T-helper 17 cell (primary cell): ENCODE measurements at places on chromosomes 4 and X.

- DNase-seq, result no peak
These were observed 254.2 kb upstream of the NWD2 start for GRCh38 chr4:36990128-36990872.

- DNase-seq, result no peak
These were observed 20.4 kb upstream of the TBC1D14 start for GRCh38 chr4:6889101-6889735.

- DNase-seq, result no peak
These were observed 223.6 kb downstream of the RBMX2 start for GRCh38 chrX:130625386-130625785.

DNA sequence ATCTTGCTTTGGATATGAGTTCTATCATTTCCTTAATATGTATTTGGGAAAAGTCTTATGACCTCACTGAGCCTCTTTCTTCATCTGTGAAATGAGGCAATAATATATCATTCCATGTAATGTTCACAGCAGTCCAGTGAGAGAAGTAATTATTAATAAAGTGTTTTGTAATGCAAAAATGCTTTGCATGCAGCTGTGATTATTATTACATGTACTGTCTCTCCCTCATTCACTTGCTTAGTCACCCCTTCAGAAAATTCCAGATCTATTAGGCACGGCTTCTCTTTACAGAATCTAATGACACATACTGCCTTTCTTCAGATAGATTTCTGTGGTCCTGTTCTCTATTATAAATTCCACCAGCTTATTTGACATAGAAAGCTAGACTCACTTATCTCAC, 53.5 kb upstream of the FGF13 start:
- no peak for DNase-seq

DNA sequence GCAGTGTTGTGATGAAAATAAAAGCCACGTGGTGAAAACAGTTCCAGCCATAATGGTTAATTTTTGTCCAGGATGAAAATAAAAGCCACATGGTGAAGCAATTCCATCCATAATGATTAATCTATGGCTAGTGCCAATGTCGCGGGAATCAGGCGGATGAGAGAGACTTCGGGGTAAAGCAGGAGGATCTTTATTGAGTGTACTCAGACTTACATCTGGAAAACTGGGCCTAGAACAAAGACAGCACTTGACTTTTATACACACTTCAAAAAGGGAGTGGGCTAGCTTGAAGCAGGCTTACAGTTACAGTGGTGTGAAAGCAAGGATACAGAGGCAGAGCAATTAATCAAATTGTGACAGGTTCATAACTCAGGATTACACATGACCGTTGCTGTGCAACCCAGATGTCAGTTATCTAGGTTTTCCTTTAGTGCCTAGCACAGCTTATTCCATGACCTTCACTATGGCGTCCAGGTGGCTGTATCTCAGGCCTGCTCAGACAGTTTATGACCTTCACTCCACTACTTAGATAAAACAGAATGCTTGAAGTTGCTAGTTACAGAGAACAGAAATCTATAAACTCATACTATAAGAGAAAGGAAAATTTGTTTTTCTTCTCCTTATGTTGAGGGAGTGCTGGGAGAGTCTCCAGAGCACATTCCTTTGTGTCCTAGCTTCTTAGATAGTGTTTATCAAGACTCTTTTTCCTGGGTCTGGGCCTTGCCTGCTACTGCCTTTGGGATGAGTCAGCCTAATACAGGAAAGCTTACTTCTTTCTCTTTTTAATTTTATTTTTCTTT, 5.9 kb upstream of the PLA2G12A start:
- no peak for DNase-seq

GRCh38 chr4:92477298-92477697, 173.5 kb downstream of the GRID2 start:
- DNase-seq, result no peak

DNA sequence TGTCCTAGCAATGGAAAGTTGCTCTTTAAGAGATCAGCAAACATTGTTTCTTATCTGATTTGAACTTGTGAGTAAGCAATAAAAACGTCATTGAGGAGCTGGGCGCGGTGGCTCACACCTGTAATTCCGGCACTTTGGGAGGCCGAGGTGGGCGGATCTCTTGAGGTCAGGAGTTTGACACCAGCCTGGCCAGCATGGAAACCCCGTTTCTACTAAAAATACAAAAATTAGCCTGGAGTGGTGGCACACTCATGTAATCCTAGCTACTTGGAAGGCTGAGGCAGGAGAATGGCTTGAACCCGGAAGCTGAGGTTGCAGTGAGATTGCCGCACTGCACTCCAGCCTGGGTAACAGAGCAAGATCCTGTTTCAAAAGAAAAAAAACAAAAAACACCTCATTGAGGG, 11.2 kb upstream of the PLAC8 start:
- no peak for DNase-seq

GRCh38 chr4:794900-795725, 30.8 kb downstream of the CPLX1 start:
- DNase-seq, result no peak

DNA sequence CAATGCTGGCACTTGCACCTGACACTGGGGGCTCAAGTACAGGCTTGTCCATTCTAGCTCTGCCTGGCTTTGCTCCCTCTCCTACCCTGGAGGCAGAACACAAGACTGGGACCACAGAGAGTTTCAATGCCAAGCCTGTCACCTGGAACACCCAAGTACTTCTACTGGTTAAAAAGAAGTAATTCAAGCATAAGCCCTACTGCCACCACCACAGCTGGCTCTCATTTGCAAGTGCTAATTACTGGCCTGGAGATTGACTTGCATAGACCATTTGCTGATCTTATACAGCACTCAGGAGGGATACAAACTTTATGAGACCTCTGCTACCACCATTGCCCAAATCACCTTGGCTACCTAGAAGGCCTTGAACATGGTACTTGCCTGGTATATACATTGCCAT, 1550.9 kb downstream of the C4orf33 start:
- no peak for DNase-seq

DNA sequence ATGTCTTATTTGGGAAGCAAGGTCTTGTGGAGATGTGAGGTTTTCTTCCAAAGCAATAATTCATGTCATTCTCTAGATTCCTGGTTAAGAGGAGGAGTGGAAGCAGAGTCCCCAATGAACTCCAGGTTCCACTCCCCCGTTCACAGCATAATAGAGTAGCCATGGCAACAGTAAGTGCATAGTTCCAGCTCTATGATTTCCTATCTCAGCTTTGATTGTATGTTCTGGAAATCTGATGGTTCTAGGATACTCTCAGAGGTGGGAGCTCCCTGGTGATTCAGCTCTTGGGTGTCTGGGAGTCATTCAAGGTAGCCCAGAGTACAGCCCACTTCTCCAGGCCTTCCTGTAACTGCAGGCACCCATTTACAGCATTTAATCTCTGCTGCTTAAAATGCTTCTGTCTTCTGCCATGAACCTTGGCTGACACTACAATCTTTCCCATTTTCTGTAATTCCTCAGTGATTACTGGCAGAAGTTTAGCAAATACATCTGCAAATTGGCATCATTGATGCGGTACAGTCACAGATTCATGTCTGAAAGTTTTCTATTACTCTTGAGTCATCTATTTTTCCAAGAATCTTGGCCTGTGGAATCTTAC, 242.0 kb downstream of the MAPK10 start:
- no peak for DNase-seq

- no peak for DNase-seq
These were observed 354.0 kb upstream of the BOD1L1 start for GRCh38 chr4:13981499-13981898.

DNA sequence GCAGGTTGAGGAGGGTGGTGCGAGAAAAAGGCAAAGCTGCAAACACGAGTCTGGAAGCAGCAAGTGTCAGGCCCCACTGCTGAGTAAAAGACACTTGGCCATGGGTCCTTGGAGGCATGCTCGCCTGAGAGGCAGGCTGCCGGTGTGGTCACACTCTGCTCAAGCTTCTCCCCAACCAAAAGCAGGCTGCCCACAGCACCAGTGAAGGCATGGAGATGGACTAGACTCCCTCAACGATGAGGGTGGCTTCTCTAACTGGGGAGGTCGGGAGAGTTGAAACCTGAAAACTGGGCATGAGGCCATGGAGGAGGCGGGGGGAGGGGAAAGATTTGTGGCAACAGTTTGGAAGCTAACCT, 86.5 kb downstream of the ATG4A start:
- no peak for DNase-seq

GRCh38 chr4:99818661-99819060, 2.0 kb downstream of the DAPP1 start:
- no peak for DNase-seq

DNA sequence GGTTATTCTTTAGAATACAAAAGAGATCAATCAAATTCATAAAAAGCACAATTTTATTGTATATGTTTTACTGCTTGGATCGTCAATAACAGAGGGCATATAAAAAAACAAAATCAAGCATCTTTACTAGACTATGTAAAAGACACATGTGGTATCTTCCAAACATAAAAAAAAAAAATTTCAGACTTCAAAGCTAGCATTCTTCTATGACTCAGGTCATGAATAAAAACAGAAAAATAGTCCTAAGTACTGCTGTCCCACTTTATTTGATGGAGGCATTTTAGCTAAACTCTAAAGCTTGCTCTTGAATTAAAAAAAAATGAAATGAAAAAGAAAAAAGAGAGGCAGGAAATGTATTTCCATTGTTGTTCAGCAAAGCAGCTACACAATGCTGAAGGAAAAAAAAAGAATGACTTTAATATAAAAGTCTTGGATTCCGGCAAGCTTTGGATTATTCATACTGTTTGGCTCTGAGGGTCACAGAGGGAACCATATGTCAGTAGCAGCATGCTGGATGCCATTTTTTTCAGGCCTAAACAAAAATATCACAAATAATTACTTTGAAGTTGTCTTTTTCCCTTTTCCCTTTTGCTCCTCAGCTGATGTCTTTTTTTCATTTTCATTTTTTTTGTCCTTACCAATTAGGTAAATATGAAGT, 249.1 kb upstream of the DIAPH2 start:
- DNase-seq, result no peak

- DNase-seq, result no peak
These were observed 3.4 kb upstream of the MAML3 start for GRCh38 chr4:140157341-140157740.

DNA sequence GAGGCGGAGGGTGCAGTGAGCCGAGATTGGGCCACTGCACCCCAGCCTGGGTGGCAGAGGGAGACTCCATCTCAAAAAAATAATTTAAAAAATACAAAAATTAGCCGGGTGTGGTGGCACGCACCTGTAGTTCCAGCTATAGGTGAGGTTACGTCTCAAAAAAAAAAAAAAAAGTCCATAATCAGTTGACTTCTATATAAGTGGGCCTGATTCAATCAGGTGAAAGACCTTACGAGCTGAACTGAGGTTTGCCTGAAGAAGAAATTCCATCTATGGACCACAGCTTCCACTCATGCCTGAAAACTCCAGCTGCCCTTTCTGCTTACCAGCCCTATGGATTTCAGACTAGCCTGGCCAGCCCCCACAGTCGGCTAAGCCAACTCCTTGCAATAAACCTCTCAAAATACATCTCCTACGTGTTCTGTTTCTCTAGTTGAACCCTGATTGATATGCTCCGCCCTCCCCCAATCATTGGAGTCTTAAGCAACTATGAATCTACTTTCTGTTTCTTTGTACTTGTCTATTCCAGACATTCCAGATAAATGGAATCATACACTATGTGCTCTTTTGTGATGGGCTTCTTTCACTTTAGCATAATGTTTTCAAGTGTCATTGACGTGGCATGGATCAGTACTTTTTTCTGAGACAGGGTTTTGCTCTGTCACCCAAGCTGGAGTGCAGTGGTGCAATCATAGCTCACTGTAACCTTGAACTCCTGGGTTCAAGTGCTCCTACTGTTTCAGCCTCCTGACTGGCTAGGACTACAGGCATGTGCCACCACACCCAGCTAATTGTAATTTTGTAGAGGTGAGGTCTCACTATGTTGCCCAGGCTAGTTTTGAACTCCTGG, 36.6 kb downstream of the SAT1 start:
- DNase-seq, result no peak

DNA sequence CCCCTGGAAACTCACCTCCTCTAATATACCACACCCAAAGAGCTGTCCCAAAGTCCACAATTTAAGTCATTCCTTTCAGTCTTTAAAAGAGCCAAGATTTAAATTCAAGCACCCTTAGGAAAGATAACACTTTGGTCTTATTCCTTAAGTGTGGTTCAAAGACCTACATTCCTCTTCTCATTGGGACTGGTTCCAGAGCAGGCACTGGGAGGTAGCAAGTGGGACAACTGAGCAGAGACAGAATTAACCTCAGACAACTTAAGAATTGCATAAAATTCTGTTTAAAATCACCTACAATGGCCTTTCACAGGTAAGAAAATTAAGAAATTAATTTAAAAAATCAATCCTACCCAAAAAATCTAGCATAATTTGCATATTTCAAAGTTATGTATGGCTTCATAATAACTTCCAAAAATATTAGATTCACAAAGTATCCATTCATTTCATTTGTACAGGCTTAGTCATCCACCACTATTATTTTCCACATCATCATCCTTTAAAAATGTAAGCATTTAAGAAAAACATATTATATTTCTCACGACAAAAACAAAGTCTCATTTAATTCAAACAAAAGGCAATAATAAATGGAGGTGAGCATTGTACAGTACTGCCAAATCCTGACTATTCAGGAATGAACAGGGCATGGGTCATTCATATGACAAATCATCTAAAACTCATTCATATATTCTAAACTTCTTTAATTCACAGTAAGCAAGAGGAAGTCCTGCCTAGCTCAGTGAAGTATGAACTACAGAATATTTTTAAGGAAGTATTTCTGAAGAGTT, 13.6 kb downstream of the PRSS12 start:
- DNase-seq, result no peak
